ENCODE measurements at places on chromosomes 1 and 21.
A peak's percentile ranks its signal among the peaks of the same experiment; 100 is the strongest.

- peak; percentile 50 for DNase-seq
Observed at GRCh38 chr1:202624781-202625108, 85.5 kb downstream of the SYT2 start.

DNA sequence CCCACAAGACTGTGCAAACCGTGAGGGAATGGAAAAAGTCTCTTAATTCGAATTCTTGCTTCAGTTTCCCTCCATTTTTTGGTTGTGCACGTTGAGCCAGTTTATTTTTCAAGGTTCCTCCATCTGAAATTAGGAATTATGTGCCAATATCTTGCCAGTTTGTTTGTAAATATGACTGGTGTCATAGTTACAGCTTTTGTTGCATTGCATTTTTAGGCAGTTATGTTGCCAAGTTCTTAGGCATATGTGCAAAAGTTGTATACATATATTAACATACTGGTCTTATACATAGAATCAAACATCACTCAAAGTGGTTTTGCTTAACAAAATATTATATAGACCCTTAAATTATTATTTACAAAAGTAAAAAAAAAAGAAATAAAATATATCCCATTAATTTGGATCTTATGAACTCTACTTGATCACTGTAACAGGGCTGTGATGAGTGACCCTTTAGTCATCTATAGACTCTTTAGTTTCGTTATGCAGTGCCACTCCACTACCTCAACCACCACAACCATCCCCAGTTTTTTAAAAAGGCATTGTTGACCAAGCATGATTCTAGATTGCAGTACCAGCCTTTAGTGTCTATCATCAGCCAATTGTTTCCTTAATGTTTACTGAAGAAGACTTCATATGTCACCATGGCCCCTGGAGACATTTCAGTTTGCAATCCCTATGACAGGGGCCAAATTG lies 20.9 kb upstream of the DYNLT5 start:
- no peak for DNase-seq

GRCh38 chr1:8474369-8474768 lies 156.5 kb downstream of the SLC45A1 start:
- no peak for DNase-seq

DNA sequence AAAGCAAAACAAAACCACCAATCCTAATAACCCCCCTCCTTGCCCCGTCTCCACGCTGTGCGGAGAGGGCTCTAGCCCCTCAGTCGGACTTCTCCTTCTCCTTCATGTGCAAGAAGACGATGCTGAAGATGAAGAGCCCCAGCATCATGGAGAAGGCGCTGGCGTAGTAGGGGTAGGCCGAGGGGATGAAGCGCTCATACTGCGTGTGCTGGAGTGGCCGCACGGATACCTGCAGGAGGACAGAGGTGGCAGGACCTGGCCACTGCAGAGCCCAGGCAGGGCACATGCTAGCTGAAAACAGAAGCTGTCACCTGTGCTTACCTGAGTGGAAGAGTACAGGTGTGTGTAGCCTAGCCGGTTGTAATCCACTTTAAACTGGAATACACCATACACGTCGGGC lies 8.9 kb downstream of the DDOST start:
- DNase-seq, result no peak

DNA sequence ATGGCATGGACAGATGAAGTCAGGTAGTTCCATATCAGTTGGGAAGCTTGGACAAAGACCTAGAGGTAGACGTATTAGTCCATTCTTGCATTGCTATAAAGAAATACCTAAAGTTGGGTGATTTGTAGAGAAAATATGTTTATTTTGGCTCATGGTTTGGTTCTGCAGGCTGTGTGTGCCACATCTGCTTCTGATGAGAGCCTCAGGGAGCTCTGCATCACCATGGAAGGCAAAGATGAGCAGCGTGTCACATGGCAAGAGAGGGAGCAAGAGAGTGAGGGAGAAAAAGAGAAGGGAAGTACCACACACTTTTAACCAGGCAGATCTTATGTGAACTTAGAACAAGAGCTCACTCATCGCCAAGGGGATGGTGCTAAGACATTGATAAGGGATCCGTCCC lies 9.0 kb downstream of the TSACC start:
- no peak for DNase-seq

- no peak for DNase-seq
Observed at GRCh38 chr1:54417123-54417522, 10.9 kb upstream of the SSBP3 start.

DNA sequence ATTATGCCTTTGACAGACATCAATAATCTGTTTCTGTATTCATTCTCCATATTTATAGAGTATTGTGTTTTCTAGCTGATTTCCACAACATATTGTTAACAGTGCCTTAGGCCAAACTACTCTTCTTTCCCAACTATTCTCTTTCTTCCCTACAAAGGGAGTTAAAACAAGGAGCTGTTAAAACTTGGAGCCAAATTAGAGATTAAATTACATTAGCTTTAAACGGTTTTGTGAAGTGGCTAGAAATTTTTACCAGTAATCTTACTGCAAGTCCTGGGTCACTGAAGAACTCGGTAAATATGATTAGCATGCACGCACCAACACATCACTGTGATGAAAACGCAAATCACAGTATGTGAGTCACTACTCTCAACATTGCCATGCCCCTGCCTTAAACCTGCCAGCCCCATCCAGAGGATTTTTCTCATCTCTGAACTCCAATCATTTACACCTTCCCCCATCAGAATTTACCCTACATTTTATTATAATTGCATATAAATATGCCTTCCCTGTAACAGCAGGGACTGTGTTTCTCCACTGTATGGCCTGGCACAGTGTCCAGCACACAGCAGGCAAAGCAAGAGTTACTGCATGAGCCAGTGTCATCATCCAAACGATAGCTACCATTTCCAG lies 1.5 kb upstream of the PRDX6 start:
- no peak for DNase-seq

DNA sequence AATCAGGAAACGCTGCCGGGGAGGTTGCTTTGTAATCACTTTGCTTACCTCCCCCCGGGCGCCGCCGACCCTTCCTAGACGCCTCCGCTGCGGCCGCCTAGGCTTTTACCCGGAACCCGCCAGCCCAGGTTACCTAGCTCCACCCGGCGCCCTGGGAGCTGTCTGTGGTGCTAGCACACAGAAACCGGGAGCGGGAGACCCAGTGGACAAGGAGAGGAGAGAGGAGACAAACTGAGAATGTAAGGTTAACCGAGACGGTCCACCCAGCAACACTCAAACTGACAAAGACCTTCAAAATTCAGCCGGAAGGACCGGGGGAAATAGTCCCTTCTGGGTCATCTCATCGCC lies 9.8 kb downstream of the BARHL2 start:
- peak; percentile 55 for DNase-seq

DNA sequence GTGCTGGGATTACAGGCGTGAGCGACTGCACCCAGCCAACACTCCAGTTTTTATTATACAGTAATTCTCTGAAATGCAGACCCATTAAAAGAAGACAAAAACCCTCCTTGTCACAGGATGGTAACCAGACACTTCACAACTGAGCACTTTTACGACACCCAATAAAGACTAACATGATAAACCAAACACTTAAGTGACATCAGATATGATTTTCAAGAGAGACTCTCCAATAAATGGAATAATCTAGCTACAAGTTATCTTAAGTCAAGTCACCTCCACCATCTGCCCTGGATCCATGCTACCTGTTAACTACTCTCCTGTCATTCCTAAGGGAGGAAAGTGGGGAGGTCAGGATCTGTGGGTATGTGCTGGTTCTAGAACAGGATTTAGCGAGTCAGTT lies 5.6 kb downstream of the GNG12 start:
- DNase-seq, result no peak

GRCh38 chr1:160544647-160545046 lies 21.6 kb upstream of the SLAMF6 start:
- DNase-seq, result no peak

- no peak for DNase-seq
Observed at GRCh38 chr1:94614168-94614815, 72.7 kb upstream of the F3 start.

GRCh38 chr21:42220138-42220701 lies 1.3 kb downstream of the ABCG1 start:
- peak; percentile 79 for DNase-seq

GRCh38 chr1:185317886-185318310 lies 855 bp upstream of the IVNS1ABP start:
- DNase-seq, result peak; percentile 61

GRCh38 chr1:226827458-226827857 lies 43.0 kb upstream of the PSEN2 start:
- DNase-seq, result no peak

- DNase-seq, result no peak
Observed at GRCh38 chr1:53162621-53163020, 20.2 kb upstream of the SLC1A7 start.

GRCh38 chr1:119702384-119702783 lies 9.3 kb upstream of the PHGDH start:
- no peak for DNase-seq

Measured in GM13977 (cell line).